ENCODE measurements at places on chromosomes 12 and 14. TPM values are rescaled to one million over a fixed set of nuclear protein-coding genes. Genes with fewer than 3 reads are reported as not detected.

GRCh38 chr12:66190519-66191370 is 1.7 kb downstream of the IRAK3 start:
- DNase-seq = no peak

- DNase-seq = peak; percentile 19
These were observed 255.7 kb upstream of the TMPO start for GRCh38 chr12:98259693-98260092.

DNA sequence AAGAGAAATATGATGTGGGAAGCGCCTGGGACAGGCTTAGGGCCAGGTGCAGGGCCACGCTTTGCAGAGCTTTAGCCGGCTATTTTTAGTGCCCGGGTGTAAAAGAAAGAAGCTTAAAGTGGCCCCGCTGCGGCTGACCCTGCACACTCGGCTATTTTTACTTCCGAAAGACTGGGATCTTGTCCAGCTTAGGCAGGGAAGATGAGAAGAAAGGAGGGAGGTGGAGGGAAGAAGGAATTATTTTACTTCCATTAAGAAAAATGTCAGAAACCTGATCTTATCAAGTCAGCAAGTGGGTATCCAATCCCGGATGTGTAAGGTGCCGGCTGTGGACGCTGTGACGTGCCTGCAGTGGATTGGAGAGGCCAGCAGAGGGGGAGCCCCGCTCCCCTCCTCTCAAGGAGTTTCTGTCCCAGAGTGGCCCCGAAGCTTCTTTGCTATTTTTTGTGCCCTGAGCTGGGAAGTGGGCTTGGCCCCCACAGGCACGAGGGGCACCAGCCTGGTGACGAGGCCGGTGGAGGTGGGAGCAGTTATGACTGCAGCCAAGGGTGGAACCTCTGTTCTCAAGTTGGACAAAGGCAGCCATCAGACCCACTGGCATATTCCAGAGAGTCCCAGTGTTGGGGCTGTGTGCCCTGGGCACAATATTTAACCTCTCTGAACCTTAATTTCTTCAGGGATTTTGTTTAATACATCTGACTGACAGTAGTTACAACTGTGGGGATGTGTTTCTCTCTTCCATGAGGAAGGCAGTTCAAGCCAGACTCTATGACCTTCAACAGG is 97.7 kb downstream of the ESRRB start:
- DNase-seq = peak; percentile 60

DNA sequence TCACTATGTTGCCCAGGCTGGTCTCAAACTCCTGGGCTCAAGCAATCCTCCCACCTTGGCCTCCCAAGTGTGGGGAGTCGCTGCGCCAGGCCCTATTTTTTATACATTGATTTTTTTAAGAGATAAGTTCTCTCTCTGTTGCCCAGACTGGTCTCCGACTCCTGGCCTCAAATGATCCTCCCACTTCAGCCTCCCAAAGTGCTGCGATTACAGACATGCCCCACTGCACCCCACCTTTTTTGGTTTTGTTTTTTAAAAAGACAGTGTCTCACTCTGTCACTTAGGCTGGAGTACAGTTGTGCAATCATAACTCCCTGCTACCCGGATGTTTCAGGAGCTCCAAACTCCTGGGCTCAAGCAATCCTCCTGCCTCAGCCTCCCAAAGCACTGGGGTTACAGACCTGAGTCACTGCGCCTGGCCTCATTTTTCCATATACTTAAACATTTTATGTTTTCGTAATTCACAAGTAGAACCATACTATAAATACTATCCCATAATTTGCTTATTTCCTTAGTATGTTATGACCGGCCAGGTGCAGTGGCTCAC is 16.8 kb downstream of the HECTD1 start:
- DNase-seq = no peak

DNA sequence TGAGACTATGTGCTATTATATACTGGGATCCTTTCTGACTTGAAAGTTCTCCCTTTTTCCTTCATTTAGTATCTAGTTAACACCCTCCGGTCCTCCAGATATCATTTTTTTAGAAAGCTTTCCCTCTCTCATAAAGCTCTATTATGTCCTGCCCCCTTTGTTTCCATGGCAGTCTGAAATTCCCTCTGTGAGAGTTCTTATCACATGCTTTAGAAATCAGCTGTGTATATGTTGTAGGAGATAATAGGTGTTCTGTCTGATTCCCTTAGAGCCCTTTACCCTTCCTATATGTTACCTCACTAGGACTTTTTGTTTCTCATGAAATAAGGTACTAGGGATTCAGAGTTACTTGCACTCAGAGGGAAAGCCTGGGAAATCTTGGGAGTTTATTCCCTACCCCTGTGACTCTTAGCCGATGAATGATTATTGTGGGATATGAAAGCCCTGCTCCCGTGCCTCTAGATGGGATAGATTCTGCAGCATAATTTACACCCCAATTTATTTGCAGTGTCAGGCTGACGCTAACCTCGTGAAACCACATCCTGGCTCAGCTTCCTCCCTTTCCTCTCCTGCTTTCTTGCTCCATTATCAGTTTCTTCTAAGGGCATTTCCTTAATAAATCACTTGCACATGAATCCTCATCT is 448.4 kb downstream of the MDGA2 start:
- no peak for DNase-seq

DNA sequence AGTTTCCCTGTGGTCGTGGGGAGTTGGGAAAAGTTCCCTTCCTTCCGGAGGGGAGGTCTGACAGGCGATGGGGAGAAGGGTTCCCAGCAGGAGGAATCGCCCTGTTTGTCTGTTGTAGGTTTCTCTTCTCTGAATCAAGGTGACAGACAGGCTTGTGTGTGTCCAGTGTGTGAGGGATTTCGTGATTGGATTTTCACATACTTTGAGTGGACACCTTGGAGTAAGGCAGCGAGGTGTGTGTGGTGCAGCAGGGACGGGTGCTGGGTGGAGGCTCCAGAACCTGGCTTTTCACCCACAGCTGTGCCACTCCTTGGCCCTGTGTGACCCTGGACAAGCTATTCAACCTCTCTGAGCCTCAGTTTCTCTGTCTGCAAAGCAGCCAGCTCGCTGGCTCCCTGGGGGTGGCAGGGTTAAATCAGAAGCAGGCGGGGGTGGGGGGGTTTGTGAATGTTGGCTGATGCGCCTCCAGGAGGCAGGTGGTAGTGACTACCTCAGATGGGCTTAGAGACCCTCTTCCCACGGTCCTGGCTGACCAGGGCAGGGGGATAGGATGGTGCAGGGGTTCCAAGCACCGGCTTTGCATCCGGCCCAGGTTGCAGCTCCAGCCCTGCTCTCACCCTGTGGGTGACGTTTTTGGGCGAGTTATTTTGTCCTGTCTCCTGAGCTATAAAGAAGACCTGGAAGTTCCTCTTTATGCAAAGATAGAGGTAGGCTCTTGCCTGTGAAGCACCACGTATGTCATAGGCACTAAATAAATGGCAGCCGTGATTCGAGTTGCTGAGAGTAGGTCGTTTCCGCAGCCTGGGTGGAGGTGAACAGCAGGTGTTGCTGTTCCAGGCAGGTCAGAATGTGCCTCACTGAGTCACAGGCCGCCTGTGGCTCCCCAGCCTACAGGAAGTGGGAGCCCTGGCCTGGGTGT is 679 bp downstream of the BDKRB2 start:
- DNase-seq = no peak

DNA sequence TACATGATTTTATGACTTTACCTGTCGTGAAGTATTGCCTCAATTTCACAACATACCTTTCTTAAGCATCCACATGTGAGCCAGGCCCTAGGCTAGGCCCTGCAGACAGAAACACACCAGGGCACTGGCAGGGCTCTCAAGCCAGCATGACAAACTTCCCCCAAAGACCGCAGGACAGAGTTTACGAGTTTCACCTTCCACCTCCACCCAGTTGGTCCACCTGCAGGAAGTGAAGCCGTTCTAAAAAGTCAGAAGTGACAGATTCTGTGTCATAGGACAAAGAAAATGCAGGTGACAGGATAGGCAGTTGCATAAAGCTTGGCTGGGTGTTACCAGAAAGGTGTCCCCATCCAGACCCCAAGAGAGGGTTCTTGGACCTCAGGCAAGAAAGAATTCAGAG is 382.3 kb downstream of the PCNX1 start:
- DNase-seq = no peak

- no peak for DNase-seq
These were observed 31.7 kb upstream of the TUBA1C start for GRCh38 chr12:49232940-49233841.

- no peak for DNase-seq
These were observed 68.6 kb downstream of the IQSEC3 start for GRCh38 chr12:135138-135537.

FGF23 gene
- polyA plus RNA-seq = not detected

NINJ2 gene
- polyA plus RNA-seq = 3.2 TPM

GSG1 gene
- 19.1 TPM for polyA plus RNA-seq

POLE gene
- 31.9 TPM for polyA plus RNA-seq

MEG3 gene
- polyA plus RNA-seq = 6,647 TPM
